Activated T-cell treated with anti-CD3 and anti-CD28 coated beads for 24 hours (primary cell): ENCODE measurements at places on chromosomes 3 and 15.

DNA sequence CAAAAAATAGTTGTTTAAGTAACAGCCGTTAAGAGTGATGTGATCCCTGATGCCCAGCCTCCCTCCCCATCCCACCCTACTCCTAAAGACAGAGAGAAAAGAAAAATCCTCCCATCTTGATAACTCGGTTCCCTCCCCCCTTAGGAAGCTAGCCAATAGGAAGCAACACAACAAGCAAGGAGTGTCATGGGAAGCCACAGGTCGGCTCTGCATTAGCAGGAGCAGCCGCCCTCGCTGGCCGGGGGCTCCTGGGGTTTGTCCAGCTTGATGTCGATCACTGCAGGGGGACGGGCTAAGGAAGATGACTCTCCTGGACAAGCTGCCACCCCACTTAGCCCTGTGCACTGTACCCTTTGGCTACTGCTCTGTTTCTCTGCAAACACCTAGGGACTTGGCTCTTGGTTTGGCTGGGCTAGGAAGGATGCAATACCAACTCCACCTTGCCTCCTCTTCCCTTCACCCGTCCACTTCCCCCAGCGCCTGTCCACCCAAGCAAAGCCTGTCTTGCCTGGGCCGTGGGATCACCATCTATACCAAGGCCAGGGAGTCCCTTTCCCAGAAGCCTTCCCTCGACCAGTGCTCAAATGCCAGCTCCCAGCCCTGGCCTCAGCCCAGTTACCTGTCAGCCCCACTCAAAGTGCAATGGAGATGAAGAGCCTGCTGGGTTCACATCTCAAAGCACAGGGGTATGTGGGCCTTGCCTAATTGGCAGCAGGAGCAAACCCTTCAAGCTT lies 23.1 kb downstream of the SRPRB start:
- no peak for DNase-seq

DNA sequence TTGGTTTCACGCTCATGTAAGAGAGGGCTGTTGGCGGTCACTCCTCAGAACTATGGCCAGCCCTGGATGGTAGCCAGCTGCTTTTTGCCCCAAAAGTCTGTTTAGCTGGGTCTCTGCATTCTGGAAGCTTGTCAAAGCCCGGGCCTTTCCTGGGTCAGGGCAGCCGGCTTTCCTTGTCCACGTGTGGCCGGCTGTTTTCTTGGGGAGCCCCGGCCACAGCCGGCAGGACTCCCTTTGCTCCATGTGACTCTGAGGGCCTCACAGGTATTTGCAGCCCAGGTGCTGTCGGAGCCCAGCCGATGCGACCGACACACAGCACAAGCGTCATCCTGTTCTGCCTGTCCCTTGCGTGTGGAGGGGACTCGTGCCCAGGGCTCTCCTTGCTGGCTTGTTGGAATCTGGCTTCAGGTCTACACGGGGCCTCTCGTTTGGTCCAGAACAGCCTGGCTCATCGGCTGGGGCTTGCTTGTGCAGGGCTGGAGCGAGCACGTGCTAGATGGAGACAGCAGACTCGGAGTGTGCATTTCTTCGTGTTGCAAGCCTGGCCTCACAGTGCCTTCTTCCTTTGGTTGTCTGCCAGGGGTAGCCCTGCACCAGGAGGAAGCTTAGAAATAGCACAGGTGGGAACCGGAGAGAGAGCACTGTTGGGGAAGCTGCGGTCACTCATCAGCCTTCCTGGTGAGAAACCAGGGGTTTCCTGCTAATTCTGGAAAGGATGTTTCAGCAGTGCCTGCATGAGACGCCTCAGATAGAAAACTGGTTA lies 51.5 kb downstream of the PGPEP1L start:
- DNase-seq, result no peak

DNA sequence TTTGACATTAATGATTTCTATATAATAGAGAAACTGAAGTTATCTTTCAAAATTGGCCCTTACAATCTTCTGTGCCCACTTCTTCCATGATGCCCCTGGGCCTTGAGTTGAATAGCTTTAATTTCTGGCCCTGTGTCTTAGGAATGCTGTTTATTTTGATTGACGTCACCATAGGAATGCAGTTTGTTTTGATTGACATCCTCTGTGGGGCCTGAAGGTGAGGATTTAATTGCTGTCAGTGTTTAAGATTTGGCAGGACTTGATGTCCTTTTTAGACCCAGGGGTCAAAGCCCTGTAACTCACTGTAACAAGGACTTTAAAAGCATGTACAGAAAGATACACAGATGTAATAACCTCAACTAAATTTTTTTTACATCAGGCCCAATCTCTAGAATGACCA lies 83.3 kb downstream of the GLDN start:
- no peak for DNase-seq

DNA sequence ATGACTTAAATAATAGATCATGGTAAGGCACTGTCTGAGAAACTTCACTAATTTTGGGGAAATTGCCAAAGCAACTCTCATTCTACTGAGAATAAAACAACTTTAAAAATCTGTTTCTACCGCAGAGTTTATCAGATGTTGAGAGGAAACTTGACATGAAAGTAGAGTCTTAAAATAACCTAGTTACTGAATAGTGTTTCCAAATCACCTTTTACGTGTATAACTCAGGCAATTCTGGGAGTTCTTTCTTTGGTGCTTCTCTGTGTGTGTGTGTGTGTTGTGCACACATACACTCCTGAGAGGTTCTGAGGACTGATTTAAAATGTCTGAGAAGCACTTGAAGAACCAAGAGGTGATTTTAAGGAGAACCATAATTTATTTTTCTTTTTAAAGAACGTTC lies 236.6 kb downstream of the SV2B start:
- DNase-seq, result no peak

- DNase-seq, result no peak
Measured at GRCh38 chr3:28244491-28244890, 3.1 kb downstream of the CMC1 start.

DNA sequence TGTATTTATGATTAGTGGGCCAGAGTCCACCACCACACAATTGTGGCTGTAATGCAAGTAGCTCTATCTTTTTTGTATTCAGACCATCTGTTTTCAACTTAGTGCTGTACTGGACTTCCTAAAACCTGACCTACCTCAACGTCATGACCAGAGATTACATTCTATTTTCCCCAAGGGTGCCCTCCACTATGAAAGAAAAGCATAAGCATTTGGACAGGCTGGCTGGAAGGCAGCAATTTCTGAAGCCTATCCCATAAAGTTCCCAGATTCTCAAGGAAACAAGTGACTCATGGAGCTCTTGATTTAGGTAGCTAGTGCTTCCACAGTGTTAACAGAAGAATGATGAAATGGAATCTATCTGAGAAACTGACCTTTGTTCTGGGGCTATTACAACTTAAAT lies 75.8 kb downstream of the COL8A1 start:
- DNase-seq, result no peak

DNA sequence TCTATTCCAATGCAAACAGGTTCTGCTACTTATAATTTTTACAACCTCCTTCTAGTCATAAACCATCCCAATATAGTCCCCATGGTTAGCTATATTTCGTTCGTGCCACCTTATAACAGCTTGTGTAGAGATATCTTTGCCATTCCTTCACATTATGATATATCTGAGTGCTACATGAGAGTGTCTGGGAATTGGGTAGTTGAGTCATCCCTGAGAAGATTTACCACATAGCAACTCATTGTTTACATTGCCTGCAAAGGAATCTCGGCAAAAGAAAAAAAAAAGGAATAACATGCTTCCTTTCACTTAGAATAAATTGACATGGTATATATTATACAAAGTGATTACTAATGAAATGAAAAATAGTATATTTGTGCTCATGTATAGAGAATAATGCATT lies 86.0 kb upstream of the VGLL3 start:
- DNase-seq, result no peak

GRCh38 chr15:69648212-69648611 lies 195.6 kb downstream of the RPLP1 start:
- no peak for DNase-seq

- DNase-seq, result no peak
Measured at GRCh38 chr3:169676925-169677537, 13.5 kb upstream of the MECOM start.

DNA sequence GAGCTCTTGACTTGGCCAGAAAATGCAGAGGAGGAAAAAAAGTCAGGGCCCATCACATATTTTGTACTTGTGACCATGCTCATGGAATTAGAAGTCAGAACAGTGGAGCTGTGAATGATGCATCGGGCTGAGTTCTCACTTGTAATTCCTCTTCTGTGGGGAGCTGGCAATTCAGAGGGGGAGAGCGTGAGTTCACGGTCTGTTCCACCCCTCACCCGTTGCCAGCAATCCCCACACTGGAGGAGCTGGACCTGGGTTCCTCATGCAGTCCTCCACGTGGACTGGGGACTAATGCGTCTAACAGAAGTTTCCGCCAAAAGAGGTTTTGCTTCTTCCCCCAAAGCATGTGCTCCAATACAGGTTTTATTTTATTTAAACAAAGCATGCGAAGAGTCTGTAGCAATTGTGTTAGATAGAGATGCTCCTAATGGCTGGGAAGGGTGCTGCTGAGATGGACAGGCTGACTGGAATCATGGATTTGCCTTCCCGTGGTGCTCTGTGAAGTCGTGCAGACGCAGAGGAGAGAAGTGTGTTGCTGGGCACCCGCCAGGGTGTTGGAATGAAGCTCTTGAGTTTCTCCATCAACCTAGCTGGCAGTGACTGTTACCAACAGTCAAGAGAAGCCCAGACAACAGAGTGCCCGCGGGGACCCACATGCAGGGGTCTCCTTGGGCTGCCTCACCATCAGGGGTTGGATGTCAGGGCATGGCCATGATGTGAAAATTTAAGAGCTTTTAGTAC lies 77.4 kb upstream of the PCSK6 start:
- no peak for DNase-seq

GRCh38 chr3:65578861-65579260 lies 459.9 kb downstream of the MAGI1 start:
- no peak for DNase-seq
